ENCODE measurements at places on chromosomes 13 and 19. TPM values are rescaled to one million over a fixed set of nuclear protein-coding genes. Genes with fewer than 3 reads are reported as not detected.

DNA sequence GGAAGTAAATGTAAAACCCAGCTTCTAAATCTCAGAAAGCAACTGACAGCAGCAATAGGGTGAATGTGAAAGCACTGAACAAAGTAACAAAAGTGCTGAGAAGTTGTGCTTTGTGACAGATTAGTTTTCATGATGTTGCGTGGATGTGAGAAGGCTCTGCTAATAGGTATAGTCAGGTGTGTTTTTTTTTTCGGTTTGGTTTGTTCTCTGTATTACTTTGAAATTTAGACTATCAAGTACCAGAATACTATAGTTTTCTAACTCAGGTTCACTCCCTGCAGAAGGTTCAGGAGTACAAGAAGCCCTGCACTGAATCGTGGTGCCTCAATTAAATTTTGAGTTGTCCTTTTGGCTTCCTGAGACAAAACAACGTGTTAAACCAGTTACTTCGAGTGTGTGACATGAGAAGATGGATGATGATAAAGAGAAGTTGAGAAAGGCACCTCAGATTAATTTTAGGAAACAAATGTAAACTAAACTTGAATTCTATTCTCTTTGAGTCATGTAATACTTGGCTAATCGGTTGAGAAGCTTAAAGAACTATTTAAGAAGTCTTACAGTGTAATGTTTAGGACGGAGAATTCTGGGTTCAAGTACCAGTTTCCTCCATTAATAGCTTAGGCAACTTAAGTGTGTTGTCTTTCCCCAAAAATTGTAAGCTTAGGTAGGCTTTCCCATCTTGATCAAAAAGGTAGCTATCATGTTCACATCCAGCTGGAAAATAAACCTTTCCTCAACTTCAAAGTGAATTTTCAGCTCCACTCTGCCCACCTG, 10.3 kb downstream of the MIR17HG start:
- H3K36me3 ChIP-seq, result peaks cover 51% of the 10 kb centered on the region
- no peaks in the 10 kb centered on the region for H3K27me3 ChIP-seq
- no peak overlapping the region for H3K4me3 ChIP-seq
- H3K27ac ChIP-seq, result no peak overlapping the region

GRCh38 chr13:39326469-39327171, 276.4 kb downstream of the LHFPL6 start:
- no peaks in the 10 kb centered on the region for H3K36me3 ChIP-seq
- H3K27ac ChIP-seq, result no peak overlapping the region
- H3K4me1 ChIP-seq, result no peaks in the 10 kb centered on the region
- peaks cover 1% of the 10 kb centered on the region for H3K27me3 ChIP-seq

- H3K4me1 ChIP-seq, result peaks cover 22% of the 10 kb centered on the region
- DNase-seq, result no peak
- peak overlapping the region; percentile 21 for H3K27ac ChIP-seq
- no peaks in the 10 kb centered on the region for H3K27me3 ChIP-seq
Observed at GRCh38 chr19:48206397-48207093, 36.1 kb downstream of the ZSWIM9 start.

DNA sequence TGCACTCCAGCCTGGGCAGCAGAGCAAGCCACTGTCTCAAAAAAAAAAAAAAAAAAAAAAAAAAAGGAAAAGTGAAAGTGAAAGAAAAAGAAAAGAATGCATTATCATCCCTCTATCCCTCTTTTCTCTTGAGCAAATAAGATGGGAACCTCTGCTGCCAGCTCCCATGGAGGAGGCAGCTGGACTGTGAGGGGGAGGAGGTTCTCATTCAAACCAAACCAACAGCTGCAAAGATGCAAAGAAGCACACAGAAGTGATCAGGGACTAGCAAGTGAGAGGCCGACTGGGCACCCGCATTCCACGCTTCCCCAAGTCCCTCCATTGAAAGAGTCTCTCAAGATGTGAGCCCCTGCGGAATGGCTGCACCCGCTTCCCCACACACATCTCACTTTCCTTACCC, 63.5 kb downstream of the TSHZ3 start:
- no peak for DNase-seq
- H3K4me3 ChIP-seq, result no peak overlapping the region
- H3K4me1 ChIP-seq, result no peaks in the 10 kb centered on the region
- no peaks in the 10 kb centered on the region for H3K36me3 ChIP-seq
- H3K27ac ChIP-seq, result no peak overlapping the region

DNA sequence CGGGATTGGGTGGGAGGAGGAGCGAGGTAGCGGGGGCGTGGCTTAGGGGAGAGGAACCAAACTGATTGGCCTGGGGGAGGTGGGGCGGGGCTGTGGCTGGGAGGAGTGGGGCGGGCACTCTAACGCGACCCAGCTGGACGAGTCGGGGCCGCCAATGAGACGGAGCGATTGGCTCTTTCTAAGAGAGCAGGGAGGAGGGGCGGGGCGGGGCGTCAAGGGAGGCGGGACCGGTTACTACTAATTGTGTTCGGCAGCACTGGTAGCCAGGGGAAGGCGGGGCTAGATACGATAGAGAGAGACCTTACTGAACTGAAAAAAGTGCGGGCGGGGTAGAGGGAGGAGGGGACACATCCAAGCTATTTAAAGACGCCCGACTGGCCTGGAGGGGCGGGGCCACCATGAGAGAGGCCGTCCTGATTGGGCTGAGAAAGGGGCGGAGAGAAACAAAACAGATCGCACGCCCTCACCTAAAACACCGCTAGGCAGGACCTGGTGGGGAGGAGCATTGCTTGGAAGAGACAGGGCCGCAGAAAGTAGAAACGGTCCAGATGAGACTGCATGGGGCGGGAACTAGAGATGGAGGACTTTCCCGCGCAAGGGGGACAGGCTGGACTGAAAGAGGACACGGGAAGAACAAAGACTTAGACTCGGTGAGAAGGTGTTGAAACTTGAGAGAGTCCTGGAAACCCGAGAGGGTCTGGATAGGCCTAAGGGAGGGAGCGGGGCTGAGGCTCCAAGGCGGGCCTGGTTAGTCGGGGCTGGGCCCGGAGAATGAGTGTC, at the start of gene KCNC3:
TSS of gene KCNC3 (minus strand) at position 232 of the 780 bp plus-strand sequence. CDS start 295 bp downstream, outside the sequence.
- peak; percentile 92 for DNase-seq
- H3K27me3 ChIP-seq, result peaks cover 48% of the 10 kb centered on the region

DNA sequence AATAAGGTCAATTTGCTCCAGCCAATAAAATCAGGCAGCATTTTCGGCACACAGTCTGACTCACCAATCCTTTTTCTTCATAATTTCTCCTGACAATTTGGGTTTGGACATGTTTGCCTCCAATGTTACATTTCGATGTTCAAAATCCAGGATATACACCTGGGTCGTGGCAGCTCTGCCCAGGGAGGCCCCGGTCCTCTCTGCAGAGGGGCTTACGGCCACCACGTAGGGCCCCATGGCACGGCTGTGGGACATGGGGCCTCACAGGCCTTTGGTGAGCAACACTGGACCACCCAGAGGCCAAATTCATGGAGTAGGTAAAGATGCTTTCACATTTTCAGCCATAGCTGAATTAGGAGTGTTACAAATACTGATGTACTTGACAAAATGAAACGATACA, 25.4 kb downstream of the IRS2 start:
- peaks cover 12% of the 10 kb centered on the region for H3K4me1 ChIP-seq
- DNase-seq, result no peak
- H3K4me3 ChIP-seq, result no peak overlapping the region

The IGLON5 gene
- total RNA-seq, result not detected

The KRTDAP gene
- total RNA-seq, result not detected

The LRRC4B gene
- total RNA-seq, result not detected

The DNM2 gene
- total RNA-seq, result 239 TPM
